ENCODE measurements at places on chromosomes 6 and 20.

DNA sequence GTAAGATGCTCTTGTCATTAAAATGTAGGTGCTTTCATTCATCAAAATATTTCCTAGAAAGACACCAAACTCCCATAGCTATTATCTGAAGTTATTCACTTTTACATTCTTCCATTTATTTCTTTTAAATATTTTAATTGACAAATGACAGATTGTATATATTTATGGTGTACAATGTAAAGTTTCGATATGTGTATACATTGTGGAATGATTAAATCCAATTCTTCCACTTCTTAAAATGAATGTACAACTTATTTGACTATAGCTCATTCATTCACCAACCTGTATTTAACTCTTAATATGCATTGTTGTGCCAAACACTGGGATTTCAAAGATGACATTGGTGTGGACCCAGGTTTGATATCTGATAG, 41.0 kb downstream of the CCN2 start:
- DNase-seq, result no peak

- DNase-seq, result no peak
Observed at GRCh38 chr6:131163886-131164285, 28.6 kb downstream of the AKAP7 start.

- no peak for DNase-seq
Observed at GRCh38 chr20:33773412-33774089, 37.6 kb upstream of the CHMP4B start.

DNA sequence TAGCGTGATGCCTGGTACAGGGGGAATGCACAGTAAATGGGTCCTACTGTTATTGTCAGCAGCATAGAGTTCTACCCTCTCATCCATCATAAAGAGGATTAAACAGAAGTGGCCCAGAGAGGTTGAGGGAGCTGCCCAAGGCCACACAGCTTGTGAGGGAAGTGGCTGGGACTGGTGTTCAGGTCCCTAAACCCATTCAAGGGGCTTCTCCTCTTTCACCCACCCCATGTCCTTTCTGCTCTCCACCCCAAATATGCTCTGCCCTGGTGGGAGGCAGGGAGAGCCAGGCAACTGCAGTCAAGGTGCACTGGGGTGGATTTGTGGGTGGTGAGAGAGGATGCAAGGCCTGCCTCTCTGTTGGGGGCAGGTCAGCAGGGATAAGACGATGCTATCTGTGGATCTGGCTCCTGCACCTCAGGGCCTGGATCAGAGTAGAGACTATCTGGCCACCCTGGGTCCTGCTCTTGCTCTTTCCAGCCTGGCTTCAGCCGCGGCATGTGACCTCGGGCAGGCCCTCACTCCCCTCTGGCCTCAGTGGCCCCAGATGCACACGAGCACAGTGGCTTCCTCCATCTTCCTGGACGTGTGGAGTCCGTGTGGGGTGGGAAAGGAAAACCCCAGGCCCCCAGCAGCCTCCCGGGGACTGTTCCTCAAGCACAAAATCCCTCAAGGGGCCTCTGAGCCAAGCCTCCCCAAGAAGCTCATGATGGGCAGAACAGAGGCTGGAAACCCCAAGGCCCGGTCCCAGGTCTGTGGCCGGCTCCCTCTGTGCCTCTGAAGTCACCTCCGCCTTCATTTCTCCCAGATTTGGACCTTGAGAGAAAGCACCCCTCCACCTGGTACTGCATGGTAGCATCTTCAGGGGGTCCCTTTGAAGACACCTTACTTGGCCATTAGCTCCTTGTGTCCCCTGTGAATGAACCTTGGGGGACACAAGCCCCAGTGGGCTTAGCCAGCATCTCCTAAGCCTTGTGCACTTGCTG, 3.4 kb upstream of the BPIFB6 start:
- DNase-seq, result no peak

- DNase-seq, result no peak
Observed at GRCh38 chr6:9606435-9607134, 808.3 kb downstream of the TFAP2A start.

DNA sequence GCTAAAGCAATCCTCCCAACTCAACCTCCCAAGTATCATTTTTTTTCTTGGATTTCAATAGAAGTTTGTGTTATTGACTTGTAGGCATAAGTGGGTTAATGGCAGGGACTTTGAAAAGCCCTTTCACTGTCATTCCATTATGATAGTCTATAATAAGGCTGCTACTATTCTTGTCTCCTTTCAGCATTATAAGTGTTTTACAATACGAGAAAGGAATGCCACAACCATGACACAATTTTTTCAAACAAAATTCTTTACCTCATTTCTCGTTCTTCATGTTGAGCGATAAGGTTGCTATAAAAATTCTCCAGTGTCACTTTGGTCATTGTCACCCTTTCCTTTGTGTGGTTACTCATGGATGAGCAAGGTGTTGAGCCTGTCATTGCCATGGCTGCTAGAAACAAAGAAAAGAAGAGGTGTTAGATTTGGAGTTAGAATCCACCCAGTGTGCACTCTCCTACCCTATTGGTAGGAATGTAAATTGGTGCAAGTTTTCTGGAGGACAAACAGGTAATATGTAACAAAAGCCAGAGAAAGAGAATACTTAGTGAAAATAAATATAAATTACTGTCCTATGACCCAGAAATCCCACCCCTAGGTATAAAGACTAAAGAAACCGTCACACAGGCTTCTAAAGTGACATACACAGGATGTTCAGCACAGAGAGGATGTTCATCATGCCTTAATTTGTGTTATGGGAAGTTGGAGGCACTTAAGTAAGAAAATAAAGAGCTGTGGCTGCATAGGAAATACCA, 7.3 kb downstream of the STK38 start:
- no peak for DNase-seq

DNA sequence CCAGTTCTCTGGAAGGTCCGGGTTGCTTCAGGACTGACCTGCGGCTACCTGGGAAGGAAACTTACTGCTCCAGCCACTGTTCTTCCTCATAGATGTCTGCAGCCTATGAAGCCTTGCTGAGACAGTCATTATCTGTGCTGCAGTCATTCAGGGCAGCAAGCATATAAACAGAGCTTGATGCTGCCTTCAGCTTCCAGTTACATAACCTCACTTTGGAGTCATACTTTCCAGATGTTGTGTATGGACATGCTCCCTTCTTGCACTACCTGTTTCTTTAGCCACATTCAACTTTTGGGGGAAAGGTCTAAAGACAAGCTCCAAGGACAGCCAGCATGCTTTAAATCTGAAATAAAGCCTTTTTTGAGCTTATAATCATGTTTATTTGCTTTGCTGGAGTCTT, 98.1 kb downstream of the SLC24A3 start:
- DNase-seq, result no peak

GRCh38 chr6:15527838-15528617, 134.8 kb downstream of the DTNBP1 start:
- no peak for DNase-seq

GRCh38 chr6:39684790-39685488, 40.3 kb downstream of the KIF6 start:
- DNase-seq, result no peak

DNA sequence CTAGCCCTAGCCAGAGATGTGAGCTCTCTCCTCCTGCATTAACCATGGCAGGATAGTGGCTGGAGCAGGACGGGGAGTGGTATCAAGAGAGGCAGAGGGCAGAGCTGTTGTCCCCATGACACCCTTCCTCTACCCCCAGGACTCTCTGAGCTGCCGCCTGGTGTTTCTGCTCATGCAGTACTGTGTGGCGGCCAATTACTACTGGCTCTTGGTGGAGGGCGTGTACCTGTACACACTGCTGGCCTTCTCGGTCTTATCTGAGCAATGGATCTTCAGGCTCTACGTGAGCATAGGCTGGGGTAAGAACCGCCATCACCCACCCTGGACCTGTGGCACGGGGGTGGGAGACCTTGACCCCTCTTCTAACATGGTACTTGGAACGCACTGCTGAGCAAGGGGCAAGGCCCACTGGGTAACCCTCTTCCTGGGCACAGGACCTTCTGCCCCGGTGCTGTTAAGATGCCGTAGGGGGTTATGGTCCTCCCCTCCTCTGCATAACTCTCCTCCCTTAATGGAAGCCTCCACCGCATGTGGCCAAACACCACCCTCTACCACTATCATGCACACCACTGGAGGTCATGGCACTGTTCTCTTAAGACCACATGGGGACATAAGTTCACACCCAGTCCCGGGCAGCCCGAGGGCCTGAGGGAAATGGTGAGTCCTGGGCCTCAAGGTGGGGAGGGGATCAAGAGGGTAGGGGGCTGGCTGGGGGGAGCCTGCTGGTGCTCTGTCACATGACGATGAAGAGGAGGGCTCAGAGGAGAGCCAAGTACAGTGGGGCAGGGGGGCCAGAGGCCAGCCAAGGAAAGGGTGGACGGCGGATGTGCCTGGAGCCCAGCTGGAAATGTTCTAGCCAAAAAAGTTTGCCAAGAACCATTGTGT, 25.1 kb downstream of the GLP1R start:
- DNase-seq, result no peak

- no peak for DNase-seq
Observed at GRCh38 chr6:106082735-106083398, 3.3 kb upstream of the PRDM1 start.

- DNase-seq, result no peak
Observed at GRCh38 chr6:33492093-33492492, 37.7 kb downstream of the ZBTB9 start.

DNA sequence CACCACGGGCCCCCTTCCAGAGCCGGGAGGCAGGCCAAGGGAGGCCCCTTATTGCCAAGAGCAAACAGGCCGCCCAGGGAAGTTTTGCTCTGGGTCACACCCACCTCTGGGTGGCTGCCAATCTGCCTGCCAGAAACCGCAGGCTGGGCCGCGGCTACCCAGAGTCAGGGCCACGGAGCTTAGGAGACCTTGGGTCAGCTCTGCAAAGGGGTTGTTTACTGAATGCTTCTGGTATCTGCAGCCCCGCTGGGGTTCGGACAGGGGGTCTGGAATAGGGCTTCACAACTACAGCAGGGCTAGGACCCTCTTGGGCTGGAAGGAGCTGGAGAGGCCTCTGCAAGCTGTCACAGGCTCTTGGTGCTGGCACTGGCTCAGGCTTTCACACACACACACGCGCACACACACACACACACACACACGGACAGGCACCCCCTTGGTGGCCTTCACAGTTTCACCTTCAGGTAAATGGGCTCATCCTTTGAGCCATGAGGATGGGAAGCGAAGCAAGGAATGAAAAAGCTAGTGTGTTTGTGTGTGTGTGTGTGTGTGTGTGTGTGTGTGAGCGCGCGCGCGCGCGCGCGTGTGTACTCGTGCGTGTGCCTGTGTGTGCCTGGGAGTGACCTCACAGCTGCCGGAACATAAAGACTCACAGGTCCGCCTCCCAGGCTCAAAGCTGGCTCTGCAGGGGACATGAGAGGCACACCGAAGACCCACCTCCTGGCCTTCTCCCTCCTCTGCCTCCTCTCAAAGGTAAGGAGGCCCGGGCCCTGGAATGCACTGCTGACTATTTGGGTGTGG, at the start of gene CCN5:
Gene CCN5 (plus strand): TSS at position 669 of the 798 bp plus-strand sequence. CDS start 22 bp downstream, at position 691.
- DNase-seq, result peak; percentile 71

GRCh38 chr20:58800134-58800871, 50.4 kb downstream of the GNAS-AS1 start:
- no peak for DNase-seq

Data from hypothalamus (tissue), 51 donors.